ENCODE measurements at places on chromosomes 11 and 22.

- DNase-seq = no peak
These were observed 38.4 kb upstream of the HORMAD2 start for GRCh38 chr22:30041881-30042280.

GRCh38 chr22:49214976-49215375 is 612.7 kb downstream of the BRD1 start:
- DNase-seq = no peak

DNA sequence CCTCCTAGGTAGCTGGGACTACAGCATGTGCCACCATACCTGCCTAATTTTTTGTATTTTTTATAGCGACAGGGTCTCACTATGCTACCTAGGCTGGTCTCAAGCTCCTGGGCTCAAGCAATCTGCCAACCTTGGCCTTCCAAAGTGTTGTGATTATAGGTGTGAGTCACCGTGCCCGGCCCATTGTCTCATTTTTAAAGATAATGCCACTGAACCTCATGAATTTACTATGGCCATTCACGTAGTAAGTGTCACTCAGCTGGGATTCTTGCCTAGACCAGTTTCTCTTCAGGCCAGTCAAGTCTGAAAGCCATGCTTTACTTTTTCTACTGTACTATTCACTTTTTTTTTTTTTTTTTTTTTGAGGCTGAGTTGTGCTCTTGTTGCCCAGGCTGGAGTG is 22.4 kb downstream of the DEPDC5 start:
- no peak for DNase-seq

DNA sequence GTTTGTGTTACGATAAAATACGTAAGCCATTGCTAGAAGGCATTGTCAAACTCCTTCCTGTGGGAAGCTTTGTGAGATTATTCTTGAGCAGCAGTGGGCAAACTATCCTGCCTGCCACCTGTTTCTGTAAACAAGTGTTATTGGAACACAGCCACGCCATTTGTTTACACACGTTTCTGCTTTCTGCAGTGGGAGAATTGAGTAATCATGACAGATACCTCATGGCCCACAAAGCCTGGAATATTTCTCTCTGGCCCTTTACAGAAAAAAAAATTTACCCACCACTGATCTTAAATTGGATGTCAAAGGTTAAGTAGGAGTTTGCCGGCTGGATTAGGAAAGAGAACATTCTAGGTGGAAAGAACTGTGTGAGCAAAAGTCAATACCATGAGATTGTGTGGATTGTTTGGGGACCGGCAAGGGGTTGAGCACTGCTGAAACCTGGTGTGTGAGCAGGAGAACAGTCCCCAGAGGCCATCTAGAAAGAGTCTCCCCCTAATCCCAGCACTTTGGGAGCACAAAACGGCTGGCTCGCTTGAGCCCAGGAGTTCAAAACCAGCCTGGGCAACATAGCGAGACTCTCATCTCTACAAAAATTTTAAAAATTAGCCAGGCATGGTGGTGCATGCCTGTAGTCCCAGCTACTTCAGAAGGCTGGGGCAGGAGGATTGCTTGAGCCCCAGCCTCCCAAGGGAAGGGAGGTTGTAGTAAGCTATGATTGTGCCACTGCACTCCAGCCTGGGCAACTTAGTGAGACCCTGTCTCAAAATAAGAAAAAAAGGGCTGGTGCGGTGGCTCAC is 6.0 kb upstream of the PLA2G6 start:
- DNase-seq = no peak

DNA sequence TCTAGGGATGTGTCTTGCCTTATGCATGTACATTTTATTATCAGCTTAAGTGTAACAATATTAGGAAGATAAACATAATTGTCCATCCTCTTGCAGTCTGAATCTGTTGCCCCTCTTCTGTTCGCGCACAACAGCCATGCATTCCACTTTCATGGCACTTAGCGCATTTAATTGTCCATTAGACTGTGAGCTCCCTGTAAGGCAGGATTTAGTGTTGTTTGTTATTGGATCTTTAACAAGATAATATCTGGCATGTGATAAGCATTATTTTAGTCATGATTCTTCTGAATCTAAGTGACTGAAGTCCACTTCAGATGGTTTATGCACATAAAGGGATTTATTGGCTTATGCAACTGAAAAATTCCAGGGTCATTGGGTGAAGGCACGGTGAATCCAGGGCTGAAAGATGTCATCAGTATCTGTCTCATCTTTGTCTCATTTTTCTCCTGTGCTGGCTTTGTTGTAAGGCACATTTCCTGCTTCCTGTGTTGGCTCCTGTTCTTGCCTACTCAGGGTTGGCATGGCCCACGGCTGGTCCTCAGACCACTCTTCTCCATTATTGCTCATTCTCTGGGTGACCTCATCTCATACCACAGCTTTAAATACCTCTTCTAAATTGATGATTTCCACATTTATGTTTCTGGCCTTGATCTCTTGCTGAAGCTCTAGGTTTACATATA is 37.6 kb downstream of the ATXN10 start:
- DNase-seq = peak; percentile 18

GRCh38 chr11:19426011-19426755 is 185.4 kb upstream of the E2F8 start:
- DNase-seq = no peak

GRCh38 chr11:46445920-46446771 is 54.6 kb upstream of the CHRM4 start:
- DNase-seq = no peak
